ENCODE measurements at places on chromosomes 13 and 19.

DNA sequence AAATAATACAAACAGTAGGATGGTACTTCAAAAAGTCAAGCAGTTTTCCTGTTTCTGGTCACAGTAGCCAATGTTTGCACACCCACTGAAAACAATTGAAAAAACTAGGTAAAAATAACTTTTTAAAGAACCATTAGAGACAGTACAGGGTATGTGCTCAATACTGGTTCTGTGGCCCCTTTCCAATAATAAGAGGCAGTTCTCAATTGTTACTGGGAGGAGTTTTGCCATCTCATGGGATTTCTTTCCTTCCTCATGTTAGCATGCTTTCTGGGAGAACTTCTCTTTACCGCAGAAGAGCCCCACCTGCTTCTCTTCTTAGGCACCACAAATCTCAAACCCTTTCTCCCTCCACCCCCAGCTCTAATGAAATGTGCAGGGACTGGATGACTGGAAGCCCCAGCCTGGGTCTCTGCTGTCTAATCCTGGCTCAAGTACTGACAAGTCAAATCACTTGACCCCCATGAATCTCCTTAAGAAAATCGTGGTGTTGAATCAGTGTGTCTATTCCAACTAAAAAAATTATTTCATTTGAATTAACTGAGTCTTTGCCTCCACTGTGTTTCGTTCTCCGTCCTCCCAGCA is 14.6 kb downstream of the METTL21C start:
- DNase-seq, result no peak

DNA sequence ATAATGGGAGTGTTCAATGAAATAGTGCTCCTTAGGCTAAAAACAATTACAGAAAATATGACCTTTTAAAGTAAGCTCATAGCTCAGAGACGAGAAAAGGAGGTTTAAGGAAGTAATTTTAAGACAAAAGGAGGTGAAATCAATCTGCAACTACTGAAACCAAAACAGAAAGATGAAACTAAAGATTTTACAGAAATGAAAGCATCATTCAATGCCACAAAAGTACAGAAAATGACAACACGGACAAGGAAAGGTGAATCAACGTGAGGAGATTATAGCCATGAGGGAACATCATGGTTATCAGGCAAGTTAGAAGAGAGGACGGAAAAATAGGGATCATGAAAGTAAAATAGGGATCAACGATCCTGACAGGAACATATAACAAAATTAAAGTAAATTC is 745.2 kb downstream of the PCDH17 start:
- no peak for DNase-seq

GRCh38 chr13:21228738-21229137 is 52.3 kb downstream of the MRPL57 start:
- no peak for DNase-seq

- no peak for DNase-seq
Observed at GRCh38 chr13:25462301-25463125, 90.7 kb downstream of the ATP8A2 start.

DNA sequence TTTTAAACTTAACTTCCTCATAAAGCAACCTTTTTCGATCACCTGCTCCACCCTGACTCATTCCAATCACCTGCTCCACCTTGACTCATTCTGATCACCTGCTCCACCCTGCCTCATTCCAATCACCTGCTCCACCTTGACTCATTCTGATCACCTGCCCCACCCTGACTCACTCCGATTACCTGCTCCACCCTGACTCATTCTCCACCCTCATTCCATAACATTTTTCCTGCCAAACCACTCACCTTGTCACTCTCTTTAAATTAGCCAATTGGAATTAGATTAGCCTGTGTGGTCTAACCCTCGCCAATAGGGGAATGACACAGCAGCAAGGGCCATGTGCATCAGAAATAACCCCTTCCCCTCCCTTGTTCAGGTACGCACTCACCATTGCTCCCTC is 31.9 kb upstream of the ZNF83 start:
- DNase-seq, result no peak

GRCh38 chr13:97430296-97430695 is 3.7 kb upstream of the RAP2A start:
- peak; percentile 8 for DNase-seq
